Mesothelial cell of epicardium (in vitro differentiated cells): ENCODE measurements at places on chromosomes 1 and 21.
A peak's percentile ranks its signal among the peaks of the same experiment; 100 is the strongest.

GRCh38 chr1:84862810-84863251 lies 30.2 kb downstream of the LPAR3 start:
- no peak for DNase-seq

DNA sequence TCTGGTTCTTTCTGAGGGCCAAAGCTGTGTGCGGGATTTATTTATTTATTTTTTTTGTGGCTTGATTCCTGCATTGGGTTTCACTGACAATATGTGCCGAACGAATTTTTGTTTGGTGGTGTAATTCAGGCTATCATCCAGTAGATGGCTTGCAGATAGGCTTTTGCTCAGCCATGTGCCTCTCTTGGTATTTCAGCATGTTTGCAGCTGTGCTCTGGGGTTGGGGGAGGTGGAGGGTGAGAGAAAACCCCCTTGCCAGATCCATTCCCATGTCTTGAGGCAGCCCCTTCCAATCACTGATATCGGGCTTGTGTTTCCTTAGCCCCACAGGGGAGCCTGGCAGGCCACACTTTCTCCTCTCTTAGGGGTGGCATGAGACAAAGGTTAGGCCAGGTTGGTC lies 302.4 kb downstream of the PTGER3 start:
- no peak for DNase-seq

GRCh38 chr21:42384156-42384945 lies 11.5 kb downstream of the TMPRSS3 start:
- no peak for DNase-seq

GRCh38 chr21:22201126-22201525 lies 1202.9 kb downstream of the NCAM2 start:
- no peak for DNase-seq

GRCh38 chr1:48692235-48692634 lies 84.5 kb downstream of the BEND5 start:
- DNase-seq, result no peak

GRCh38 chr1:194289569-194290266 lies 1103.3 kb upstream of the B3GALT2 start:
- DNase-seq, result no peak

DNA sequence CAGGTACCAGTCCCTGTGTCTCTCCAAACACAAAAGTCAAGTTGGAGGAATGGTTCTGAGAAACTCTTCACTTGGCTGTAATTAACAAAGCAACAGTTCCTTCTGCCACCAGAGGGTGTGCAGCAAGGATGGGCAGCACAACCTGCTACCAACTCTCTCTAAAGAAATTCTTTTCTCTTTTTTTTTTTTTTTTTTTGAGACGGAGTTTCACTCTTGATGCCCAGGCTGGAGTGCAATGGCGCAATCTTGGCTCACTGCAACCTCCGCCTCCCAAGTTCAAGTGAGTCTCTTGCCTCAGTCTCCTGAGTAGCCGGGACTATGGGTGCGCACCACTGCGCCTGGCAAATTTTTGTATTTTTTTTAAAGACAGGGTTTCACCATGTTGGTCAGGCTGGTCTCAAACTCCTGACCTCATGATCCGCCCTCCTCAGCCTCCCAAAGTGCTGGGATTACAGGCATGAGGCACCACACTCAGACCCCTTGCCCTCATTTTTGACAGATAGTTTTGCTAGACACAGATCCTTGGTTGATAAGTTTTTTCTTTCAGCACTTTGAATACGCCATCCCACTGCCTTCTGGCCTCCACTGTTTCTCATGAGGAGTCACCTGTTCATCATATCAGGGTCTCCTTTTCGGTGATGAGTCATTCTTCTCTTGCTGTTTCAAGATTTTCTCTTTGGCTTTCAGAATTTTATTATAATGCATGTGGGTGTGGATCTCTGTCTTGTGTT lies 12.1 kb upstream of the DEGS1 start:
- DNase-seq, result no peak

- peak; percentile 40 for DNase-seq
These were observed 466 bp downstream of the VPS26C start for GRCh38 chr21:37266515-37267221.

DNA sequence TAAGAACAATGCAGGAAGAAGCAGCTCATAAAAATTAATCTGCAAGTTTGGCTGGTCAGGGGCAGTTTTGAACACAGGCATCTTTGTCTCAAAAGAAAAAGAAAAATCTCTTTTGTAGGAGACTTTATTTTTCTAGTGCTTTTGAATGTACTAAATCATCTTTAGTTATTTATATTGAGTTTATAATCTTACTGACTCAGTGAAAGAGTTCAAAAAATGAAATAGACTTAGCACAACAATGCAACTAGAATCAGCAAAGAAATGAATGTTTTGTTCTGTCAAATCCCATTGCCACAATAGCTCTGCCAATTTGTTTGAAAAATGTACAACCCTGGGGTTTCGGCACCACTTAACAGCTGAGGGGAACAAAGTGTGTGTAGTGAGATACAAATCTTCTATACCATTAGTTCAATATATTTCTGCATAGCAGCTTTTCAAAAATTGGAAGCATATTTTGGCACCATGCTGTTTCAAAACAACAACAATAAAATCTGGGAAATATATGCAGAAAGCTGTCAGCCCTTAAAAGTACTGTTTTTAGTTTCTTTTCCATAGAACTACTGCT lies 1969.1 kb downstream of the MRPL39 start:
- DNase-seq, result no peak

GRCh38 chr1:117782056-117782455 lies 147.4 kb downstream of the GDAP2 start:
- no peak for DNase-seq

DNA sequence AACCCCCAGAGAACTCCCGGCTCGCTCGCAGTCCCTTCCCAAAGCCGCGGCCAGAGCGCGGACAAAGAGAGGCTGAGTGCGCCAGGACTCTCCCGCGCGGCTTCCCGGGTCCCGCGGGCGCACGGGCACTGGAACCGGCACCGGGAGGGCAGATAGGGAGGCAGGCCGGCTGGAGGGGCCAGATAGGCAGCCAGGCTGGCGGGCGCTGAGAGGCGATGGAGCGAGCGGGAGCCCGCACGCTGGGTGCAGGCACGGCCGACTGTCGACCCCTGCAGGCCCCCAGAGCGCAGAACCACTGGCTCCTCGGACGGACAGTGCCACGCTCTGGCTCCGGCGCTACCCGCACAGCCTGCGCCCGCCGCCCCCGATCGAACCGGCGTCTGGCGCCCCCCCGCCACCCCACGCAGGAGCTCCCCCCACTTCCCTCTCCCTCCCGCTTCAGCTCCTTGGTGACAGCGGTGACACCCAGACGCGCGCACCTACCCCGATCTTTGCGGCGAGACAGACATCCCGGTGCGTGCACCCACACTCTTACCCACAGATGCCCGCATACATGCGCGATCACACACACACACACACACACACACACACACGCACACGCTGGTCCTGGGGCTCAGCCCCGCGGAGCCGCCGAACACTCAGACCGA lies 534 bp downstream of the SLC6A9 start:
- DNase-seq, result peak; percentile 52

- DNase-seq, result no peak
These were observed 4.5 kb downstream of the LEPR start for GRCh38 chr1:65425006-65425405.

DNA sequence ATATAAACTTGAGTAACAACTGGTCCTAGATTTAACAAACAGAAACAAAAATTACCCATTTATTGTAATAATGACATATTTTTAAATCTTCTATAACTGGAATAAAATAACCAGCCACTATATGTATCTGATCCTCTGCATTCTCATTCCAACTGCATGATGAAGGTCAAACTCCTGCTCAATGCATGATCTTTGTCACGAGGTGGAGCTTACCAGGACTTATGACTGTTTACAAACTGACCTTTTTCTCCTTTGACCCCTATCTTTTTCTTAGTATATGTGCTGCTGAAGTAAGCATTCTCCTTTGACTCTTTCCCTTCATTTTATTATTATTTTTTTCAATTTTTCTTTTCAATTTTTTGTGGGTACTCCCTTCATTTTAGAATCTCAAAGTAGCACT lies 252.2 kb downstream of the PDE4B start:
- no peak for DNase-seq

- DNase-seq, result no peak
These were observed 448.9 kb downstream of the PCP4 start for GRCh38 chr21:40316104-40316503.

DNA sequence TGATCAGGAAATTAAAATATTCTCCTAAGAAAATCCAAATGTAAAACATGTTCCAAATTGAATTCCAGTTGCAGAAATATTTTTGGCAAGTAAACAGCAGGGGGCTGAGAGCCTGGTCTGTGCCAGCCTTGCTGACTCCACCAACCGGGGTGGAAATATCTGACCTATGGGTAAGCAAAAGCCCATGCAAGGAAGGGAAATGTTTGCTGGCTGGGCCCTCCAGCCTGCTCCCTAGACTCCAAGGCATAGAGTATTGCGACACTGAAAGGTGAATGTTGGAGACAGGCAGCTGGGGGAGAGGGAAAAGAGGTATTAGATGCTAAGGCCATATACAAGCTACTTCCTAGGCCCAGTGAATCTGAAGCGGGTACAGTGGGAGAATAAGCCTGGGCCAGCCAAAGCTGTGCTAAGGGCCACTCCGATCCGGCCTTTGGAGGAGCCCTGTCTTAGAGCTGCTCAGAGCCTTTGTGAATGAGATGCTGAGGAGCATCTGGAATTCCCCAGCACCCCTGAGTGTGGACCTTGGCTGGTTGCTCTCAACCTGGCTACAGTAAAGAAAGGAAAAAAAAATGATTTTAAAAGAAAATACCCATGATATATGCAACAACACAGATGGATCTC lies 24.9 kb upstream of the ATP1B1 start:
- no peak for DNase-seq

DNA sequence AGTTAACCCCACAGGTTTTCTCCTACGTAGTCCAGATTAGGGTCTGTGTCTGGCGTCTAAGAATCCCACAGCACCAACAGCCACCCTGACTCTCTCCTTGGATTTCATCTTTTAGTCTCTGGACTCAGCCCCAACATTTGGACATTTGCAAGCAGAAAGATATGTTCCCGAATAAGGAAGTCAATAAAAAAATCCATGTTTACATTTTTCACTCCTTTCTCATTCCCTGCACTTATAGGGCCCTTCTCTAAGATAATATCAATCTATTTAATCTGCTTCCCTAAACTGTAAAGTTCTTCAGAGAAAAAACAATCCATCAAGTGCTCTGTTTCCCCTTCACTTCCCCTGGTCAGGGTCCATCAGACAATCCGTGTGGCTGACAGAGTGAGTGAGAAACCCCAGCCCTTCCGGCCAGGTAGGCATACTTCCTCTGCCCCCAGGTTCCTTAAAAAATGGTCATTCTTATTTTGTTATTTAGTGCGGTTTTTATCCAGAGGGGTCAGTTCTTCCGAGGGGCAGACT lies 105.9 kb upstream of the CDC42BPA start:
- no peak for DNase-seq

DNA sequence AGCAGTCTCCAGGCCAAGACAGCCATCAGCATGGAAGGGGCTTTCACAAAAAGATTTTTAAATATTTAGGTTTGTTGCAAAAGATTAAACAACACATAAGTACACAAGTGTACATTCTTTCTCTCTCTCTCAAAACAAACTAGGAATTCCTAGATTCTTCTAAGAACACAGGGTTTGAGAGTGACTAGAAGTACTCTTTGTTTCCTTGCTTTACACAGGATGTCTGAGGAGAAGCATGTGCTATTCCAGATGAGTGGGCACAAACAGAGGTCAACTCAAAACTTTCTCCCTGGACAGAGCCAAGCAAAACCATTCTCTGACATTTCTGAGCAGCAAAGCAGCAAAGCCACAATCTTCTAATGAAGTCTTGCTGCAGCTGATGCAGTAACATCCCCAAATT lies 210.6 kb upstream of the HOOK1 start:
- no peak for DNase-seq

- no peak for DNase-seq
These were observed 19.7 kb upstream of the RGS7 start for GRCh38 chr1:241376701-241377100.

- no peak for DNase-seq
These were observed 24.6 kb downstream of the TNFRSF1B start for GRCh38 chr1:12191242-12192032.

GRCh38 chr1:156508955-156509234 lies 8.3 kb upstream of the MEF2D start:
- DNase-seq, result no peak

DNA sequence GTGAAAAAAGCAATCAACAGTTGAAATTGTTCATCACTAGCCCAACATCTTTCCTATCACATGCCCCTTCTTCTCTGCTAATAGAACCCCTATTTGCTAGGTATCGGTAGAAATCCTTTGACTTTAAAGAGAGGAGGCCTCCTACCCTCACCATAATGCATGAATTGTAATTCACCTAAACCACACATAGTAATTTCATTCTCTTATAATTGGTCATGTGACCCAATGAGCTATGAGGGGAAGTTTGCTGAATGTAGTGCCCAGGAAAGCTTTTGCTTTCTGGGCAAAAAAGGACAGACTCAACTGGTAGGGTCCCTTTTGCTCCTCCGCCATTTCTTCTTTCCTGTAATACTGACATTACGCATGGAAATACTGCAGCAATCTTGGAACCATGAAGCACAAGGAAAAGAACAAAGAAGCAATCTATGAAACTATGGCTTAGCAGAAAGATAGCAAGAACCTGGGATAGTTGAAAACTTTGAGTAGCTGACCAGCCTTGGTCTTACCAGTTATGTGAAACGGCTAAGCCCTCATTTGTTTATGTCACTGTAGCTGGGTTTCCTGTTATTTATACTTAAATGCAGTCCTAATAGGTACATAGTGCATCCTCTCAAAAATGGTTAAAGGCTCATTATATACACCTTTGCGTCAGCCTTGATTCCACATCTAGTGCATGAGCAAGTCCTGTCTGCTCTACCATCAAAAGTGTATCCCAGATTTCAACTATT lies 10.2 kb upstream of the CHI3L2 start:
- no peak for DNase-seq

GRCh38 chr1:53893999-53894636 lies at the start of gene DIO1:
Gene DIO1 (plus strand): TSS chr1:53894187. CDS start chr1:53894211, 24 bp downstream.
- no peak for DNase-seq

DNA sequence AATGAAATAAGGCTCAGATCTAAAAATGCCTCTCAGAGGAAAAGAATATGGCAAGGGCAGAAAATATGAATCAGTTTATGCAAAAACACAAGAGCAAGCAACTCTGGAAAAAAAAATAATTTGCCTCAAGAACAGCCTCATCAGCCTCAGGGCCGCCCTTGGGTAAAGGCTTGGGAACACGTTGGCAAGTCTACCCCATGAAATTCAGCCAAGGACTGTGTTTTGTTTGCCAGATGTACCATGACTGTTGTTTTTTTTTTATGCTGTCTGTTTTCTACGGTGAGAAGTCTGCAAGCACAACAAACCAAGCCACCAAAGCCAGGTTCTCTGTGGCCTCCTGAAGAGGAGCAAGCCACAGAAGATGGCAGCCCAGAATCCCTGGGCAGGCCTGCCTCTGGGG lies 18.0 kb downstream of the HHIPL2 start:
- DNase-seq, result no peak

DNA sequence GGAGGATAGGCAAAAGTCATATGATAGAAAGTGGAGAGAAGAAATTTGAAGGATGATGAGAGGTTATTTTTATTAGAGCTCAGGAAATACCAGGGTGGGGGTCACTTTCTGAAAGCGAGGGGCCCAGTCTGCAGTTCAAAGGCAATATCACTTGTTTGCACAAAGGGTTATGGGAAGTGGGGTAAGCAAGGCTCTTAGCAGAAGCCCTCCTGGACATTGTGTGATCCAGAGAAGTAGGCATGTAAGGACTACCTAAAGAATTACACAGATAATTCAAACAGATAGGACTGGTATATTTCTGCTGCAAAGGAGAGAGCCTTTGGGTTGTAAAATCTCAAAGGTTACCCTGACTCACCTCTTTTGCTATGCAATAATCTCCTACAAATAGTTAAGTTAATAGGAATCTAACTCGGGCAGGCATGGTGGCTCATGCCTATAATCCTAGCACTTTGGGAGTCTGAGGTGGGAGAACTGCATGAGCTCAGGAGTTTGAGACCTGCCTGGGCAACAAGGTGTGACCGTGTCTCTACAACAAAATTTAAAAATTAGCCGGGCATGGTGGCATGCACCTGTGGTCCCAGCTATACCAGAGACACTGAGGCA lies 25.2 kb upstream of the PRRC2C start:
- no peak for DNase-seq
